Occipital lobe (tissue), 3 donors: ENCODE measurements at places on chromosomes 3 and 15. TPM values are rescaled to one million over a fixed set of nuclear protein-coding genes. Genes with fewer than 3 reads are reported as not detected.

The RASGRF1 gene
- 2.8 TPM for total RNA-seq

The DAPK2 gene
- total RNA-seq: 5.0 TPM

The CCR4 gene
- not detected for total RNA-seq

DNA sequence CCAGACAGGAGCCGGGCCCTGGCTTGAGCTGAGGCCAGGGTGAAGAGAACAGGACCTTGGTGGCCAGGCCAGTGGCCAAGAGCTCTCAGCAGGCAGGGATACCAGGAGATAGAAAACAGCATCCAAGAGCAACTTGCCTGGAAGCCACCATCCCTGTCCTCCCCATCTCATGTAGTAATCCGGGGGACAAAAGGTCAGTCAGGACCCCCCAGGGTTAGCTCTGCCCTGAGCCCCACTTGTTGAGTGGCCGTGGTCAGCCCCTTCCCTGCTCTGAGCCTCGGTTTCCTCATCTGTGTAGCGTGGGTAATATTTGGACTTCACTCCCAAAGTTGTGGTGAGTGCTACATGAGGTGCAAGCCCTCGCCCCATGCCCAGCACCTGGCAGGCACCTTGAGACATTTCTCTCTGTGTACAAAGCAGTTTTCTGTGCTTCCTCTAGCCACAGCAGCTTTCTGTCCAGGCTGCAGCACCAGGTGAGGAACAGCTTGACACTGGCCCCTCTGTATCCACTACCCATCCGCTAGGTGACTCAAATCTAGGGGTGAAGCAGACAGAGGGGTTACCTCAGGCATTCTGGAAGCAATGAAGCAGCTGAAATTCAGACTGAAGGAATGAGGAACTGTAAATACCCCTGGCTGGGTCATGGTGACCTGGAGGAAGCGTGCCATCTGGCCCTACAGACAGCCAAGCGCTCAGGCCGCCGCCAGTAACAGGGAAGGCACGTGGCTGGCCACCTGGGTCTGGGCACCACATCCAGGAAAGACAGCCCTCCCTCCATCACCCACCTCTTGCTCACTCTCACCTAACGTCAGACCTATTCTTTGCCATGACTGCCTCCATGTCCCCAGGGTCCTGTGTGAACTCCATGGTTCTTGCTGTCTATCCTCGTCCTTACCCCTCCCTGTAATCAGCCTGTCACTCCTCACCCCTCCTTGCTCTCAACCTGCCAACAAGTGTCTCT lies 6.7 kb downstream of the CISH start:
- no peak for DNase-seq

- no peak for DNase-seq
These were observed 283.8 kb downstream of the ZPLD1 start for GRCh38 chr3:102718651-102719050.

GRCh38 chr3:80553211-80553610 lies 785.4 kb upstream of the ROBO1 start:
- DNase-seq: no peak

GRCh38 chr3:183385698-183386613 lies 42.5 kb downstream of the MCF2L2 start:
- DNase-seq: no peak

DNA sequence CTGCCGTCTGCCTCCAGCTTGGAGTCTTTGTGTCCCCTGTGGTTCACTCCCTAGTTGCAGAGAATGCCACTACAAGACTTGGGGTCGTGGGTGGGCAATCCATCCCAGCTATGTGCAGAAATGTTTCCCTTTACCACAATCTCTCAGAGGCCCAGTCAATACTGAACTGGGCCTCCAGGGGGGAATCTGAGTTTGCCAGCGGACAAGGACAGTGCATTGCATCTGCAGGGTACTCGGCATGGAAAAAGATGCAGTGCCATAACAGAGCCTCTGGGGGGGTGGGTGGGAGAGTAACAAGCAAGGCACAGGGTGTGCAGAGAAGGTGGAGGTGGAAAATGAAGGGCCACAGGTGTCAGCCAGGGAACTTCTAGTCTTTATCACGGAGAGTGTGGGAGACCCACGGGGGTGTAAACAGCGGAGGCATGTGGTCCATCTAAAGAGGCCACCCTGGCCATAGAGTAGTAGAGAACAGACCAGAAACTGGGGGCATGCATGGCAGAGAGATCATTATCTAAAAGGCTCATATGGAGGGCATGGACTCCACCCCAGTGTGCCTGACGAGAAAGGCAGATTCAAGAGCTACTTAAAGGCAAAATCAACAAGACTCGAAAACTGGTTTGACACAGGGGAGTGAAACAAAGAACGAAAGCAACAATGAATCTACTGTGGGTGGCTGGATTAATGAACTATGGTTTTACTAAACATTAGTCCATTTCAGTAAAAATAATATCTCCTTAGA lies 182.4 kb downstream of the ANXA2 start:
- DNase-seq: no peak

GRCh38 chr15:33234020-33234461 lies 39.5 kb upstream of the FMN1 start:
- DNase-seq: no peak

DNA sequence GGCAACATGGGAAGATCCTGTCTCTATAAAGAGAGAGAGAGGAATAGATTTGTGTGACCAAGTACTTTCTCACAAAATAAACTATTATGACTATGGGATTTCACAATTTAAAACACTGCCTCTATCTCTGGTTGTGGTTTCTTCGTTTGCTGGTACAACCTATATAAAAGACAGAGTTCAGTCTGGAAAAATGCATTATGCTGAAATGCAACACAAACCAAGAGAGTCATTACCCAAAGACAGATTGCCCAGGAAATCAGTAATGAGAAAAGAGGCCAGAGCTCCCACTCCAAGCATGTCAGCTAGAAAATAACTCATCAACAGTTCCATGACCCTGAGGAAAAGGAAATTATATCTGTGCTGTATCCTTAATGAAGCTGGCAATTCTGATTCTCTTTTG lies 23.2 kb downstream of the GPR176 start:
- no peak for DNase-seq
